ENCODE measurements at places on chromosomes 1 and 21. TPM values are rescaled to one million over a fixed set of nuclear protein-coding genes. Genes with fewer than 3 reads are reported as not detected.

REN gene
- 0.30 TPM for total RNA-seq

RHBDL2 gene
- 2.2 TPM for total RNA-seq

PADI3 gene
- 15.8 TPM for total RNA-seq

LPAR3 gene
- 4.4 TPM for total RNA-seq

- no peak for DNase-seq
These were observed 19.4 kb downstream of the PRPF38A start for GRCh38 chr1:52423771-52424170.

Data from skin of body (tissue), 3 donors.